Colonic mucosa (tissue), 4 donors: ENCODE measurements at places on chromosomes 2 and 18.

- DNase-seq, result no peak
These were observed 47.5 kb upstream of the KCNF1 start for GRCh38 chr2:10864251-10864650.

DNA sequence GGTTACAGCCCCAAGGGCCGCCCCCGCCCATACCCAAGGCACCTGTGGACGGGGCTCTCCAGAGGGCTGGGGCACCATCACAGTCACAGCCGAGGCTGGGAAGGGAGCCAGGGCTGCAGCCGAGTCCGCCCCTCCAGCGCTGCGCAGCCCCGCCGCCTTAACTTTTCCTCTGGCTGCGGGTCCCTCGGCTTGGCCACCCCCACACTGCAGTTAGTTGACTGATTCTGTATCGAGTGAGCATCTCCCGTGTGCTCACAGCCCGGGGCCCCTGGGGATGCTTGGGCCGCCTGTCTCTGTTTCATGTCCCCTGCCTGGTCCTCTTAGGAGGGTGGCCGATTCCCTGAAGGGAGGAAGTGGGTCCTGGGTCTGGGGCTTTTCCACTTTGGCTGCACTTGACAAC, 33.7 kb downstream of the EMILIN2 start:
- DNase-seq, result no peak

DNA sequence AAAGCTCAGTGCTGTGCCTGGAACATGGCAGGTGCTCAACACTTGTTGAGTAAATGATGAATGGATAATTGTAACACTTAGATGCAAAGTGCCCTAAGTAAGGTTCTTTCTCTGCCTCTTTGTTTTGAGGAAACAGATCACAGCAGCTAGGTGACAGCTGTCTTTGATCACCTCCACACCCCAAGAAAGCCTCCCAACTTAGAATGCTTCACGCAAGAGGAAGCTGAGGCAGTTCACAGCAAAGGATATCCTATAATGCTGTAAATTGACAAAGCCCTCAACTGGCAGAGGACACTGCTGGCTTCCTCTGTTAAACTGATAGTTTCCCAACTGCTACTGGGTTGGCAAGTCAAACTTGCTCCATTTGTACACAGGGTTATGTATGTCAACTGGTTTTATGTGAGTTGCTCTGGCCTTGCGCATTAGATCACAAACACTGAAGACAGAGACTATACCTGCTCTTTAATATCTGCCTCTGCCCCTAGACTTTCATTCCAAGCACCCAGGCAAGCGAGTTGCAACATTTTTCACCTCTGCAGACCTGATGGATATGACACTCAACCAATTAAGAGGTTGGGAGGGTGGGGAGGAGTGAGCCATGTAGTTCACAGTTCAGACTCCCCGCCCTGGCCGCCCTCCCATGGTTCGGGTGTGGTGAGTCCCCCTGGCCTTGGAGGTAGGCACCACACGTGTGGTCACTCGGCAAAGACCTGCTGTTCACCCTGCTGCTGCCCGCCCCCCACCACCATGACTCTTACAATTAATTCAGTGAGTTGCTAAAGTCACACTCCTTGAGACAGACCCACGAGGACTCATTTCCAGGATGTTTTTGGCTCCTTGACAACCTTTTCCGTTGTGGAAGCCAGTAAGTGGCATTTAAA, 4.8 kb upstream of the MALL start:
- DNase-seq, result no peak

- no peak for DNase-seq
These were observed 207.3 kb upstream of the APCDD1 start for GRCh38 chr18:10247021-10247741.

DNA sequence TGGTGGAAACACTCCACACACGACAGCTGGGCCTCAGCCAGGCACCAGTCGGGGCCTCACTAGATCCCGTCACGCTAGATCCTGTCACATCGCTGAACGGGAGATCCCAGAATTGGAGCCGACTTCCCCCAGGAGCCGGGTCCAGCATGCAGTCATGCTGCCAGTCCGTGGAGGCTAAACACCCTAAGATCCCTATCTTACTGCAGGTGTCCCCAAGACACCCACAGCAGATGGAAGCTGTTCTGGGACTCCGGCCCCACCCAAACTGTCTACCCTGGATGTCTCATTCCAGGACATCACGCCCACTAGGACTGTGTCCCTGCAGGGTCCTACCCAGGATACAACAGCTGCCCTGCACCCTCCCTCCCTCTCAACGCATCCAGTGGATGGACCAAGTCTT, 23.4 kb downstream of the ZNF516 start:
- no peak for DNase-seq

DNA sequence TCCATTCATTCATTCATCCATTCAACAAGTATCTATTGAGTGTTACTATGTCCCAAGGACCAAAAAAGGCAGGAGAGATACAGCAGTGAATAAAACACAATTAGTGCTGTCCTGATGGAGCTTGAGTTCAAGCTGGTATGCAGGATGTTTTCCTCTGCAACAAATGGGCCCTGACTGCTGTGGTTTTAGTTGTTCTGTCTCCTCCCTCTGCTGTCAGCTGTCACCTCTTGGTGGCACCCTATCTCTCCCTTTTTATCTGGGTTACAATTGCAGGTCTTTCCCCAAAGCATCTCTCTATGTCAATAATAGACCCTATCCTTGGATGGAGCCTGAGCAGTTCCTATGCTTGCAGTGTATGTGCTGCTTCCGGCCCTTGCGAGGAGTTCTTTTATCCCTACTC, 304.8 kb downstream of the PDE11A start:
- no peak for DNase-seq

- no peak for DNase-seq
These were observed 123.3 kb downstream of the NCK2 start for GRCh38 chr2:105868060-105868459.

GRCh38 chr2:202311823-202312388, 46.3 kb downstream of the NOP58 start:
- no peak for DNase-seq

DNA sequence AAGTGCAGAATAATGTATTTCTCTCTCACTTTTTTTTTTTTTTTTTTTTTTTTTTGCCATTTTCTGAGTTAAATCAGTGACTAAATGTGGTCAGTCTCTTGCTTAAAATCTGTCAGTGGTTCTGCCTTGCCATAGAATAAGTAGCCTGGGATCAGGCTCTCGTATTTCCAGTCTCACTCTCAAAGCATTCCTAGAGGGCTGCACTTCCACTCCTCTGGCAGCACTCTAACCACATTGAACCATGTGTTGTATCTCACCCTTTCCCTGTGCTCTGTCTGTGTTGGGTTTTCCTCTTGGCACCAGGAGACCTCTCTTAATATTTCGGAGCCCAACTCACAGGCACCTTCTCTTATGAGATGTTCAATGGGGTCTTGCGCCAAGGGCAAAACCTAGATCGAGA, 304.4 kb downstream of the CTNNA2 start:
- no peak for DNase-seq
